ENCODE measurements at places on chromosomes 7 and 10. TPM values are rescaled to one million over a fixed set of nuclear protein-coding genes. Genes with fewer than 3 reads are reported as not detected.

Gene HSPB1
- 655 TPM for total RNA-seq

Gene TMEM184A
- 12.6 TPM for total RNA-seq

Gene AGBL3
- 1.1 TPM for total RNA-seq

Gene DLG5
- total RNA-seq: 26.6 TPM

Gene ITIH2
- 0.08 TPM for total RNA-seq

Gene TAF5
- total RNA-seq: 4.2 TPM

Gene C10orf95
- total RNA-seq: 0.09 TPM

Gene ADRA2A
- 0.06 TPM for total RNA-seq

Gene MBL2
- total RNA-seq: not detected

Gene VSTM4
- 0.36 TPM for total RNA-seq

Gene SPDYE2
- total RNA-seq: not detected

Gene OR2A12
- not detected for total RNA-seq

Gene CDK14
- total RNA-seq: 0.14 TPM

Measured in A549 treated with RU486 at 1 μM for 4 hours (cell line).